ENCODE measurements at places on chromosomes 6 and 20.
A peak's percentile ranks its signal among the peaks of the same experiment; 100 is the strongest.

- DNase-seq, result no peak
Observed at GRCh38 chr20:62624719-62625453, 17.4 kb upstream of the SLCO4A1 start.

DNA sequence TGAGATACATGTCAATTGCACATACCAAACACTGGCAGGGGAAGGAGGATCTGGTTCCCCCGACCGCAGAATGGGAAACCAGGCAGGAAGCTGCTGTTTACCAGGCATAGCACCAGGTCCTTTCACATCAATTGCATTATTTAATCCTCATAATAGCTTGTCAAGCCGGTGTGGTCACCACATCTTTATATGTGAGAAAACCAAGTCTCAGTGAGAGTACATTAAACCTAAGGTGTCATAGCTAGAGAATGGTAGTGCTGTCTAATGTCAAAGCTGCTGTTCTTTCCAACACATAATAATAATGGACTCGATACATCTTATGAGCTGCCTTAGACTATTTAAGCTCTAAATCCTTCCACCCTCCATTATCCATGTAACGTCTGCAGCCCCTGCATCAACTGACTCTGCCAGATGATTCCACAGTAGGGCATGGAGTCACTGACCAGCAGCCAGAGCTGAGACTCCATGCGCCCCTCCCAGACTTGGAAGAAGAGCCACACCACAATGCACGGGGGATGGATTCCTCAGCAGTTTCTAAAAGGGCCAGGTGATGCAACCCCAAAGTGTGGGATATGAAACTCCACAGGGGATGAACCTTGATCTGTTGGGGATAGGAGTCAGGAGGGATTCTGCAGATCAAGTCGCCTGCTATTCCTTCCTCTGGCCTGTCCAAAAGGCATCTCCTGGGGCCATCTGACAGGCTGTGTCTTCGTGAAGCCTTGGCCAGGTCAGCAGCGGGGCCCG lies 71.8 kb downstream of the GPR6 start:
- no peak for DNase-seq

- DNase-seq, result no peak
Observed at GRCh38 chr6:21051777-21052176, 517.5 kb downstream of the CDKAL1 start.

DNA sequence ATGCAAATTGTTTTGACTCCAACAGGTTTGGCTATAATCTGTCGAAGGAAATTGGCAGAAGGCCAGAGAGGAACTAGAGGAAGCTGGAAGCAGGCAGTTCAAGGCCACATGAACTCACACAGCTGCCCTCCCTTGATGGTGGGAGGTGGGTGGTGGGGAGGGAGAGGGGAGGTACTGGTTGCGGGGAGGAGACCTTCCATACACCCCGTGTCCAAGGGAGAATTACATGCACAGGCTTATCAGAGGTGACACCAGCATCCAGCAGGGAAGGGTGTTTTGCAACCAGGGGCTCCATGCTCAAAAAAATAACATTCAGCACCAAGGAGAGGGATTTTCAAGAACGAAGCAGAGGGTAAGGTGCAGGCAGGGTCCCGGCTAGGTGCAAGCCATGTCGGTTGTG lies 9.1 kb downstream of the PRND start:
- peak; percentile 26 for DNase-seq

DNA sequence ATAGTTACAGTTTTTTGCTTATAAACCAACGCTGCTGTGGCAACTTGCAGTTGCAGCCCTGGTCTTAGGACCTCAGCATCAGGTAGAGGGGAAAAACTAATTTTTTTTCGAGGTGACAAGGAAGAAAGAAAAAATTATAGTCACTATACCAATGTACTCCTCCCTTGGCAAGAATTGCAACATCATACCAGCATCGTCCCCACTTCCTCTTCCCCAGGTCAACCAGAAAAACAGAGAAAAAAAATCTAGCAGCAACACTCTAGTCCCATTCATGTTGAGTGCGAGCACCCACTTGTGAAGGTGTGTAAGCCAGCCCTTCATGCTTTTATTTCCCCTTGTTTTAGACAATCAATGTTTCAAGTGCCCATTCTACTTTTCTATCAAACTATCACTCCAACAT lies 13.1 kb upstream of the DCBLD1 start:
- no peak for DNase-seq

GRCh38 chr6:125054331-125054730 lies 92.1 kb downstream of the RNF217 start:
- DNase-seq, result no peak

- peak; percentile 2 for DNase-seq
Observed at GRCh38 chr6:104642871-104643270, 216.8 kb downstream of the HACE1 start.

- DNase-seq, result no peak
Observed at GRCh38 chr6:1762203-1762602, 152.5 kb downstream of the FOXC1 start.

GRCh38 chr6:4153514-4153985 lies 18.2 kb upstream of the ECI2 start:
- no peak for DNase-seq

GRCh38 chr6:42383421-42384205 lies 68.1 kb downstream of the TRERF1 start:
- no peak for DNase-seq

DNA sequence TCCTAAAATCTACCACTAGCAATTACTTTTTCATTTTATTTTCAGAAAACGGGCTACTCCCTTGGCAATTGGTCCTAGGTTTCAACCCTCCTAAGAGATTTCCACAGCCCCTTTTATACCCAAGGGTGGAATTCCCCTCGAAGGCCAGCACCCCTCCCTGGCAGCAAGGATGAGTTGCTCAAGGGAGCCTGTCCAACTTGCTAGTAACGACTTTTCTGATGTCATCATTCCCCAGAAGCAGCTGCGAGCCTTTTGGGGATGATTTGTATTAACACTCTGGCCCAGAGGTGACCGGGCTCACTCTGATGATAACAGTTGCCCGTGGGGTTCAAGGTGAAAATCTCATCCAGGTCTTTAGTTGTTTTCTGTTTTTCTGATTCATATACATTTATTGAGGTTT lies 30.7 kb upstream of the NAA20 start:
- DNase-seq, result peak; percentile 75

DNA sequence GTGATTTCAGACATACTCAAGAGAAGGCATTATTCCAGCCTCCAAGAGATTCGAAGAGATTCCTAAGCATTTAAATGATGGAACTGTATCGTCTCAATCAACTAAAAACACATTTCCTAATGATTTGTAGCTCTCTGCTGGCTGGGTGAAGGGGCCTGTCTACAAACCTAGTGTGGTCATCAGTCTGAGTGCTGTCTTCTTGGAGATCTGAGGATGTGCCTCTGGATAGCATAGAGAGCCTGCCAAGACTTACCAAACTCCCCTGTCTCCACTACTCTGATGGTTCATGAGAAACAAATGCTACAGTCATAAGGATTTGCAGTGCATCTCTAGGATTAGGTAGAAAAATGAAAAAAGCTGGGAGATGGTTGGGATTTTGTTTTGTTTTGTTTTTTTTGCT lies 176.9 kb upstream of the CITED2 start:
- DNase-seq, result no peak

Data from fibroblast of the aortic adventitia (primary cell).